ENCODE measurements at places on chromosomes 2 and 18.

GRCh38 chr2:190875891-190876290, 4.7 kb upstream of the GLS start:
- no peak for DNase-seq

DNA sequence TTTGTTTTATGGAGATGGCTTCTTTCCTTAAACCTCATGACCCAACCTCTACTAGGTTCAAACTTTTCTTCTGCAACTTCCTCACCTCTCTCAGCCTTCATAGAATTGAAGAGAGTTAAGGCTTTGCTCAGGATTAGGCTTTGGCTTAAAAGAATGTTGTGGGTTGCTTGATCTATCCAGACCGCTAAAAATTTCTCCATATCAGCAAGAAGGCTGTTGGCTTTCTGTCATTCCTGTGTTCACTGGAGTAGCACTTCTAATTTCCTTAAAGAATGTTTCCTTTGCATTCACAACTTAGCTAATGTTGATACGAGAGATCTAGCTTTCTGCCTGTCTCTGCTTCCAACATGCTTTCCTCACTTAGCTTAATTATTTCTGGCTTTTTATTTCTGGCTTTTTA, 58.1 kb upstream of the KYNU start:
- no peak for DNase-seq

- DNase-seq = no peak
These were observed 143.7 kb upstream of the ZFP36L2 start for GRCh38 chr2:43370146-43370545.

DNA sequence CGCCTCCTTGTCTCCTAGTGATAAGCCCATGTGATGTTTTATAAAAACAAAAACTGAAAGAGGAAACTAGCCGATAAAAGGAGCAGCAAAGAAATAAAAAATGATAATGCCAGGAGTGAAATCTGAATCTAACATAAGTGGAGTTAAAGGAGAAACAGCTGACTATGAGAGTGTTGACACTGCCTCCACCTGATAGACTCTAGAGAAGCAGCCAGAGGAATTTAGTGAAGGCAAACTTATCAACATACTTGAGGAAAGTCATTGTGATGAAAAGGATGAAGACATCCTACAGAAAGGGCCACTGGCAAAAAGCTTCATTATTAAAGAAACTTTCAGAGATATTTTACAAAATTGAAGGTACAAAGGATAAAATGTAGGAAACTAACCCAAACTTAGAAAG, 1.9 kb downstream of the M1AP start:
- DNase-seq = no peak

DNA sequence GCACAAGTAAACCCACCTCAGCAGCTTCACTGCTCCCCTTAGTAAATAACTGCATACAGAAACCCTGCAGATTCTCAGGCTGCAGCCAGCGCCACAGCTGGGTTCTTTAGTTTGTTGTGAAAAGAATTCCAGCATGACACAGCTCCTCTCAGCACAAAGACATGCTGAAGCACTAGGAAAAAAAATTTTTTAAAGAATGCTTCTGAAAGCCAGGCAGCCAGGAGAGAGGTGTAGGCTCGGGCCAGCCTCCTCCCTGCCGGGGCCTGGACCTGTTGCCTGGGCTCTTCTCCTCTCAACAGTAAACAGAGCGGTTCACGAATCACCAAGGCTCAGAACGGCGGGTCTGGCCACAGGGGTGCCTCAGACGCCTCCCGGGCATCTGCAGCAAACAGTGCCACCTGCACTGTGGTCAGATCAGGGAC, 95.7 kb upstream of the POU3F3 start:
- no peak for DNase-seq

DNA sequence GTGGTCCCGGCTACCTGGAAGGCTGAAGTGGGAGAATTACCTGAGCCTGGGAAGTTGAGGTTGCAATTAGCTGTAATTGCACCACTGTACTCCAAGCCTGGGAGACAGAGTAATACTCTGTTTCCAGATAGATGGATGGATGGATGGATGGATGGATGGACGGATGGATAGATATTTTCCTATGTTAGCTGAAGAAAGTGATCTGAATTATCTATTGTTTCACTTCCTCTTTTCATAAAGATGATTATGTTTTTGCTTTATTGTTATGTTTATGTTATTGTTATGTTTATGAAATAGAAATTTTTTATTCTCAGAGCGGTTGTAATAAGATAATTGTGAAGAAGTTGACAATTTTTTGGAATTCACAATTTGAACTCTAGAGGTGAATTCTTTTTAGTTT, 33.3 kb upstream of the TTC27 start:
- DNase-seq = no peak

DNA sequence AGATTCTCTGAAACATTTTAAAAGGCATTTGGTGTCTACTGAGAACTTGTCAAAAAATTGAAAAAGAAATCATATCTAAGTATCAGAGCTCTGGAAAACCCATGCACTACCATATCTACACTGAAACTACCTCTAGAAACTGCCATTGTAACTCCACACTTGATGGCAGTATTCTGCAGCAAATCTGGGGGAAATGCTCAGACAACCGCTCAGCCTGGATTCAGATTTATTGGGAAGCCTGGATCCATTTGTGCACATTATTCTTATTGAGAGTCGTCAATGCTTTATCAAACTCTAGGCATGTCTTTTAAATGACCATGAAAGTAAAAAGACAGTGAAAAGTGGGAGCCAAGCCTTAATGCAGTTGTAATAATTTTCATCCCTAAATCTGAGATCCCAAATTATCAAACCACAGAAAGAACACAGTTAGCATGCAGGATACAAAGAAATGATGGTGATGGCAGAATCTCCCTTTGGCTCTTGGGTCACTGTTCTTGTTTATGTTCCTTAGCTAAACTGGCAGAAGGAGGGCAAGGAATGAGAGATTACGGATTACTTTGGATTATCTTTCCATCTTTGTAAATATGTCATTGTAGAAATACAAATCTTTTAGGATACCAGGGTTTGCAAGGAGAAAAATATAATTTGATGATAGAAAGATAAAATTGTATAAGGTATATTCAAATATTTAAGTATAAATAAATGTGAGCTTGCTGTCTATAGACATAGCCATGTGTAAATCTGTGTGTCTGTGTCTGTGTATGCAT, 512.1 kb upstream of the SYT4 start:
- no peak for DNase-seq

DNA sequence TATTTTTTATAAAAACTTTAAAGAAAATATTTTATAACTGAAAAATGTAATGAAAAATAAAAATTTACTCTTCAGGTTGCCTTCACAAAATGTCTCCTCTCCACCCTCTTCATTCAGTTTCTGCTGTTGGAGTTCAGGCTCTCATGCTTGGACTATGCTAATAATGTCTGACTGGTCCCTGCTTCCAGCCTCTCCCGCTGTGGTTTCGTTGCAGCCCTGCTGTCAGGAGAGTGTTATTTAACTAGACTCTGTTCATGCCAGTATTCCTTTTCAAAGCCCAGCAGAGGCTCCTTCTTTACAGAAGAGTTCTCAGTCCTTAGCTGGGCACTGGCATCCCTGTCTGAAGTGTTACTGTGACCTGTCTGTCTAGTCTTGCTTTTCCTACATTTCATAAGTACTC, 40.4 kb downstream of the CLIP4 start:
- DNase-seq = no peak

DNA sequence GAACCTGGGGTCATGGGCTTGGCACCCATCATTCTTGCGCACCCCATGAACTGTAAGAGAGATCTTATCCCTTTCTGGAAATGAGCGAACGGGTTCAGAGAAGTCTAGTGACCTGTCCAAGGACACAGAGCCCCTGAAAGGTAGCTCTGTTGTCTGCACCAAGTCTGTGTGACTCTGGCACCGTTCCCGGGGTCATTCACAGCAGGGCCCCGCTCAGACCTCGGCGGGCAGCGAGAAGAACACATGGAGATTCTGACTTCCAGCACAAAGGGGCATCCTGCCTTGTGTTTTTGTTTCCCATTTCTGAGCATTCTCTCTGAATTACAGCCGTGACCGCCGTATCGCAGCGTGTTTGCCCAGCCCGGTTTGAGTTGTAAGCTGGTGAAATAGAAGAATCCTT, 231.7 kb downstream of the KLHL29 start:
- DNase-seq = no peak

- no peak for DNase-seq
These were observed 188.6 kb upstream of the SH3BP4 start for GRCh38 chr2:234763002-234763873.

DNA sequence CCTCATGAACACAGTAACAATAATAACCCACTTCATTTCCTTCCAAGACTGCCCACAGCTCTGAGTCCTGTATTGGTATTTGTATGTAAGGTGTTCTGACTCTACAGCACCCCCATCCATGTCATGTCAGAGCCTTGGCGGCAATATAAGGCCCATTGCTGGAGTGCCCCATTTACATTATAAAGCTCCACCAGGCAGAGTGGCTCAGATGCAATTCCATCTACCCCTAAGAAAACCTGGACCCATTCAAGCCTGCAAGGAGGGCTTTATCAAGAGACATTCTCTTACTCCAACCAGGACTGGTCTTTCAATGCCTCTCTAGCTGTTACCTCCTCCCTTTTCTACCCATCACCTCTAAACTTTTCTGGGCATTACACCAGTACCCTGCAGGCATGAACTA, 101.6 kb downstream of the ANTXR1 start:
- DNase-seq = no peak

DNA sequence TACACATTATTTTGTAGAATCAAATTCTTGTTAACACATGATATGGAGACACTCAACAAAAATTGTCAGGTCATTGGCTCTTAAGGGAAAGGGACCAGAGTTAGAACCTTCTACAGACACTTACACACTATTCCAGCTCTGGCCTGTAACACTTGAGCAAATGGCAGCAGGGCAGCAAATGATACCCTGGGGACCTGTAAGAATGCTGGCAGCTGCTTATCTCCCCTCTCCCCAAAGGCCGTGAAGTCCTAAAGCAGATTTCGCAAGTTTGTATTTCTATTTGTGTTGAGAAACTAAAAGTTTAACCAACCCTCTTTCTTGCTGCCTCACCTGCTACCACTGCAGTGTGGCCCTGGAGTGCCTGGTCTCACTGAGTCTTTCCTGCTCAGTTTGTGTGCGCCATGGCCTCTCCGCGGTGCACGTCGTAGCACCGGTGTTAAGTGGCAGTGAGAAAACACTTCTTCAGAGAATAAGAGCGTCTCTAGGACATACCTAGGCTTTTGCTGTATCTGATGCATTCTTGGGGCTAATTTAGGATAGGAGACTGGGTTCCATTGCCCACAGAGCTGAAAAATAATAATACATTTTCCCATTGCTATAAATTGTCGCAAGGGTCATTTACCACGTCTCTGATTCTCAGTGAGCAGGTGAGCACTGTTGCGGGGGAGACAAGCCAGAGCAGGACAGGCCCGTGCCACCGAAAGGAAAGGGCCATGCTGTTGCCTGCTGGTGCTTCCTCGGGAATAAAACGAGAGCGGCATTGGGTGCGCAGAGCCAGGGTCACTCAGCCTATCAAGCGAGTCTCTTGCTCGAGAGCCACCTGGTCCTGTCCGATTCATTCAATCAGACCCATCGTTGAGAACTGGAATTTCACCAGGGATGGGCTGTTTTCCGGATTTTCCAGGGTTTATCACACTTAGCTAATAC, 204.9 kb downstream of the PTGR3 start:
- no peak for DNase-seq

- peak; percentile 91 for DNase-seq
These were observed at the start of gene SMCHD1 for GRCh38 chr18:2655178-2655953. TSS of gene SMCHD1 (plus strand) at chr18:2655726. CDS start at chr18:2656076, 350 bp downstream.

- DNase-seq = no peak
These were observed 180.4 kb downstream of the CYRIA start for GRCh38 chr2:16485251-16485650.

DNA sequence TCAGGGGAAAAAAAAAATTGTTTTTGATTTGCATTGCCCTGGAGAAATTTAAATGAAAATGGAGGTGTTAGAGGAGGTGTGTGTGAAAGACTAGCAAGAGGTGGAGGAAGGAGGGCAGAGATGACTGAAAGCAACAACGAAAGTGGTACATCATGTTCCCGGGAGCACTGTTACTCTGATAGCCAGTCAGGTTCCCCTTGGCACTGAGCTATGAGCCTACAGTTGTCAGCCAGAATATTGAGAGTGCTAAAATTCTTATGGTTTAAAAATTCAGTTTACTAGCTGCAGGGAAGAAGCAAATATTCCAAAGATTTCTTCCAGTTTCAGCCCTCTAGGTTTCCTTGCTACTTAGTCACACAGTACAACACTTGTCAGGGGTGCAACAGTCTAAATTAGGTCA, 366.7 kb upstream of the DLGAP1 start:
- no peak for DNase-seq

DNA sequence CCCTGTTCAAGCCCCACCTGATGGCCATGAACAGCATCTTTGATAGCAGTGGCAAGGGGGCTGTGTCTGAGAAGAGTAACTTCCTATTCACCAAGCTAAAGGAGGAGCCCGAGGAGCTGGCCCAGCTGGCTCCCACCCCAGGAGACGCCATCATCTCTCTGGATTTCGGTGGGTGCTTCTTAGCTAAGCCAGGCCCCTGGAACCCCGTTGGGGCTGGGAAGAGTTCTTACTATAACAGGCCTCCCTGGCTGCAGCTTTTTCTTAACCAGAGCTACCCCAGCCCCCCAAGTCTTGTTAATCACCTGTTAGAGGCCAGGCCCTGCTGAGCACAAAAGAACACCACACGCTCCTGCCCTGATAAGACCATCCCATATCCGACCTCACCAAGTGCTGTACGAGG, 79.4 kb downstream of the EPAS1 start:
- no peak for DNase-seq

DNA sequence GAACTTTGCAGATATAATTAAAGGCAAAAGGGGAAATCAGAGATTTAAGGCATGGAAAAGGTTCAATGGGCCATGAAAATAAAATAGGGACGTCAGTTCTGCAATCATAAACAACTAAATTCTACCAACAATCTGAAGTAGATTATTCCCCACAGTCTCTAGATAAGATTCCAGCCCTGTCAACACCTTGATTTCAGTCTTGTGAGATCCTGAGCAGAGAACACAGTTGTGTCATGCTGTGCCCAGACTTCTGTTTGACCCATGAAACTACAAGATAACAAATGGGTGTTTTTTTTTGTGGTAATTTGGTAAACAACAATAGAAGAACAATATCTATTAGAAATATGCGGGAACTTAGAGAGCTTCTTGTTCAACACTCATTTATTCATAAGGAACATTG, 66.2 kb upstream of the RIT2 start:
- DNase-seq = no peak

- no peak for DNase-seq
These were observed 65.0 kb downstream of the RAB31 start for GRCh38 chr18:9772847-9773677.

DNA sequence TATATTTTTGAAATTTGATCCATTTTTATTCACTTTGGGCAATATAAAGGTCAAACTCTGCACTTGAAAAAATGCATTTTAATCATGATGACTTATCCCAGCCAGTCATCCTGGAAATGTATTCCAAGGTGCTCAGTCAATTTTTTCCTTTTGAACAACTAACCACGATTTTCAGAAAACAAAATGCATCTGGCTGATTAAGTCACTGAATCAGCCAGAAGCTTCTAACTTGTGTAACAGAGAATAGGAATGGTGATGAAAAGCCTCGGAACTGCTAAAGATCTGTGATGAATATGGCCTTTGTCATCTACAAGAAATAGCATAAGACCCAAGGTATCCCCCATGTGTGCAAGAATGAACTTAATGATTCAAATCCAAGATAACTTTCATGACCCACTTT, 572.7 kb downstream of the EPHA4 start:
- DNase-seq = no peak

- DNase-seq = no peak
These were observed 79.2 kb upstream of the SETBP1 start for GRCh38 chr18:44601447-44601846.

Measured in stimulated activated CD4-positive, alpha-beta T cell treated with anti-CD3 and anti-CD28 coated beads, Interleukin-2, amount 100 ng/mL, for 4 hours (primary cell).